ENCODE measurements at places on chromosomes 3 and 15.

GRCh38 chr3:98326945-98327344, 26.7 kb upstream of the OR5K4 start:
- DNase-seq, result no peak

DNA sequence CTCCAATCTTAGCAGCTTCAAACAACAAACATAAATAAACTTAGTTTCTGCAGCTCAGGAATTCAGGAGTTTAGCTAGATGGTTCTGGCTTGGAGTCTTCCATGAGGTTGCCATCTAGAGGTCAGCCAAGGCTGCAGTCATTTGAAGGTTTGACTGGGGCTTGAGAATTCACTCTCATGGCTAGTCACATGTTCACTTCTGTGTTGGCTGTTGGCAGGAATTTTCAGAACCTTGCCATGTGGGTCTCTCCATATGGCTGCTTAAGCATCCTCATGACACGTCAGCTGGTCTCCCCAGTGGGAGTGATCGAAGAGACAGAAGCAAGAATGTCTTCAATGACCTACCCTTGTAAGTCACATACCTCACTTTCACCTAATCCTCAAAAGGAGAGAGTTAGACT, 269.2 kb upstream of the CNTN3 start:
- DNase-seq, result no peak

DNA sequence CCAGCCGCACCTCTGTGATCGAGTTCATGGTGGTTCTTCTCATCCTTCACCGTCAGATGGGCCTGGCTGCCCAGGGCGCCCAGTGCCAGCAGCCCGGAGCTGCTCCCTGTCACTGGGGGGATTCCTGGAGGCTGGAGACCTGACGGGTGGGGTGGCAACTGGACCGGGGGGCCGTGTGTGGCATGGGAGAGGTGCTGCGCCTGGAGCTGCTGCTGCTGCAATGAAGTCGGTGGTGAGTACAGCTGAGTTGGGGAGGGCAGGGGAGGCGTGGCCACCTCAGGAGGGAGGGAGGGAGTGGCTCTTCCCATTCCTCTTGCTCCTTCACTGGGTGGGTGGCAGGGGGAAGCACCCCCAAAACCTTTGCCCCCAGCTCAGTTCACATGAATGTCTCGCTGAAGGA, 31.7 kb downstream of the TLE3 start:
- no peak for DNase-seq

GRCh38 chr3:60867200-60867599, 384.1 kb downstream of the FHIT start:
- DNase-seq, result no peak

GRCh38 chr15:56236197-56236596, 7.5 kb downstream of the RFX7 start:
- DNase-seq, result no peak

Measured in SHP77 (cell line).